ENCODE measurements at places on chromosomes 7 and 10.

DNA sequence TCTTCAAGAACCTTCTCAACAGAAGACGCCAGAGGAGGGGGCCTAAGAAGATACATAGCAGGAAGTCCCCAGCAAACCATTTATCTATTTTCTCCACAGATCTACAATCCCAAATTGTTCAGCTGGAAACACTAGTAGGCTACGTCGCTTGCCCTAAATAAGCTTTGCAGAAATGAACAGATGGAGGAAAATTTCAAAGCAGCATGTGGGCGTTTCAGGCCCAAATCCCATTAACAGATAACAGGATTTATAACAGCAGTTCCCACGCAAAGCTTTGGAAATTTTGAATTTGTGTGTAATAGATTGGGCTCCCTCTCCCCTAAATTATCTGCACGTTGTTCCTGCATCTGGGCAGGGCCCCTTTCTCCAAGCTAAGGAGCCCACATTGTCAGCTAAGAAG lies 60.6 kb upstream of the FRMD4A start:
- no peak for DNase-seq

DNA sequence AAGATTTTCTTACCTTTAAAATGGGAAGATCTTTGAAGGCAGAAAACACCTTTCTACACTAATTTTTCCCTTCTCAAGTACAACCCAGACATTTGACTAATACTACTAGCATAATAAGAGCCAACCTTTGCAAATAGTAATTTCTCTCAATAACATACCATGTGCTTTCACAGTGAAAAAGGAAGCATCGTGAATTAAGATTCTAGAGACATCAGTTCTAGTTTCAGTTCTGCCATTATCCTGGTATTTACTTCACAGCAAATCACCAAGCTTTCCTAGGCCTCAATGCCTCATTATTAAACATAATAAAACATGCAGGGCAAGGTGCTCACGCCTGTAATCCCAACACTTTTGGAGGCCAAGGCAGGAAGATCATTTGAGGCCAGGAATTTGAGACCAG lies 24.9 kb downstream of the GSAP start:
- DNase-seq, result no peak

DNA sequence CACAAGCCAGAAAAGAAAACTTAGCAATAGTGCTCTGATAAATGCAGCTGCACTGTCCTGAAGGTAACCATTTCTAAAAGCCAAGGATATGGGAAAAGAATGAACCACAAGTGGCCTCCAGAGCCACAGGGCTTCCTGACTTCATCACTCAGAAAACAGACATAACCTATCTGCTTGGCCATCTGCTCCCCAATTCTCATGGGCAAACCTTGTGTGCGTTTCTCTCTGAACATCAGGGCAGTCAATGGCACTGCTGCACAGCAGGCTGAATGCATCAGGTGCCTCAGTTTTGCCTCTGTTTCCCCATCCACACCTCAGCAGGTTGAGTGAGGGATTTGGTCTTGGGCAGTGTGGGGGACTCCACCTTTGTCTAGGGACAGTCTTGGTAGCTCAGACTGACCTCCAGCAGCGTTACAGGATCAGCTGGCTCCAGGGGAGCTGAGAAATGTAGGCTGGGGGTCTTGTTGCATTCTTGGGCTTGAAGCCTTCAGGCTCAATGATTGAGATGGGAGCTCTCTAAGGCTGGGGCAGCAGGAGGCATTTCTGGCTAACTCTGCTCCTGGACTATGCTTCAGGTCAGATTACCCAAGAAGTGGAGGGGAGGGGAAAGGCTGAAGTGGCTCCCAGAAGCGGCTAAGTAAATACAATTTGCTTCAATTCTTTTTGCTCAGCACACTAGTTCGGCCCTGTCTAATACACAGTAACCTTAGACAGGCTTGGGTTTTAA lies 23.6 kb upstream of the PDLIM1 start:
- no peak for DNase-seq

DNA sequence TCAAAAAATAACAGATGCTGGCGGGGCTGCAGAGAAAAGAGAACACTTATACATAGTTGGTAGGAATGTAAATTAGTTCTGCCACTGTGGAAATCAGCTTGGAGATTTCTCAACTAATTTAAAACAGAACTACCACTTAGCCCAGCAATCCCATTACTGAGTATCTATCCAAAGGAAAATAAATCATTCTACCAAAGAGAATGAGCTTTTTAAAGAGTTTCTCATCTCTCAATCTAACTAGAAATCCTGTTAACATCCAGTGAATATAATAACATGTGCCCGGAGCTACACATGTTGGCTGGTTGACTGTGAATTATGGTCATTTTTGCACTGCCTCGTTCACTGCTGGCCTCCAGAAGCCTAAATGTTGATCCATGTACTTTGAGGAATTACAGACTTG lies 39.3 kb downstream of the BET1 start:
- DNase-seq, result no peak

- no peak for DNase-seq
These were observed 6.1 kb downstream of the GSTO2 start for GRCh38 chr10:104274762-104275721.

DNA sequence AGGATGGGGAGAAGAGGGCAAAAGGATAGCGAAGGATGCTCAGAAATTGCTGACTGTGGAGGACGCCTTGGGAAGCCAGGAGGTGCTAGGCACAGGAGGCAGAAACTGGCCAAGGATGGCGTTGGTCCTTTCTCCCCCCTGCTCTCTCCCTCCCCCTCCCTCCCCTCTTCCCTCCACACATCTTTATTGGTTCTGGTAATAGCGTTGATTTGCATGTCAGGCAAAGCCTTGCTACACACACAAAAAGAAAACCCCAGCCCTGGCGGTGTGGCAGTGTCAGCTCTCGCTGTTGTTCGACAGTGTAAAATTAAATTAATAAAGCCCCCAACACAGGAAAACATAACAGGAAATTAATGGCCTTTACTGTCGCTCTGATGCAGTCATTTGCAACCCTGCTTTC lies 47.2 kb downstream of the PAX2 start:
- no peak for DNase-seq

- no peak for DNase-seq
These were observed 287.9 kb upstream of the NEBL start for GRCh38 chr10:21184984-21185383.

DNA sequence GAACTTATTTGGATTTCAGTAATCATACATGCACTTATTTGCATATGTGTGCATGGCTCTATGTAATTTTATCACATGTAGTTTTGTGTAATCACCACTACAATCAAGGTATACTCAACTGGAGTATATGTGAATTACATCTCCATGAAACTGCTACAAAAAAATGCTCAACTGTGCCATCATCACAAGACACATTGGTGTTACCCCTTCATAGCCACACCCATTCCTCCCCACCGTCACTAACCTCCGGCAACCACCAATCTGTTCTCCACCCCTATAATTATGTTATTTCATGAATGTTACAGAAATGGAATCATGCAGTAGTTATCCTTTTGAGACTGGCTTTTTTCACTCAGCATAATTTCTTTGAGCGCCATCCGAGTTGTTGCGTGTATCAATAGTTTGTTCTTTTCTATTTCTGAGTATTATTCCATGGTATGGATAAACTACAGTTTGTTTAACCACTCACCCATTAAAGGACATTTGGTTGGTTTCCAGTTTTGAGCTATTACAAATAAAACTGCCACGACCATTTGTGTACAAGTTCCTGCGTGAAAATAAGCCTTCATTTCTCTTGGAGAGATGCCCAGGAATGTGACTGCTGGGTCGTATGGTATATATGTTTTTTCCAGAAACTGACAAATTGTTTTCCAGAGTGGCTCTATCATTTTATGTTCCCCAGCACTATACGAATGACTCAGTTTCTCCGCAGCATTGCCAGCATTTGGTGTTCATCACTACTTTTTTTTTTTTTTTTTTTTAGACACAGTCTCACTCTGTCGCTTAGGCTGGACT lies 11.3 kb upstream of the SMO start:
- no peak for DNase-seq
